ENCODE measurements at places on chromosomes 16 and 17.

DNA sequence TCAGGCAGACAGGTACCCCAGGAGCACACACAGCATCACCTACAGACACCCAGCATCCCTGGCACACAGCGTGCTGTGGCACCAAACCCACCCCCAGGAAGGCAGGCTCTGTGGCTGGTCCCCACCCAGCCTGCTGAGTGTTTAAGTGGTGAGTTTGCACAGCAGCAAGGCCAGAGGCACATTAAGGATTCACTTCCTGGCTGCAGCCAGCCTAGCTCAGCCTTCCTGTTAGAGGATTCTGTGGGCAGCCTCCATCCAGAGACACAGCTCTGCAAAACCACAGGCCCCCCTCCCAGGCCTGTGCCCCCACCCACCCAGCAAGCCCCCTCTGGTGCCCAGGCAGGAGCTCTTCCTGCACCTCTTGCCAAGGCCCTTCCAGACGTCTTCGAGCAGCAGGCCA lies 36.1 kb upstream of the PHB1 start:
- DNase-seq, result peak; percentile 53

DNA sequence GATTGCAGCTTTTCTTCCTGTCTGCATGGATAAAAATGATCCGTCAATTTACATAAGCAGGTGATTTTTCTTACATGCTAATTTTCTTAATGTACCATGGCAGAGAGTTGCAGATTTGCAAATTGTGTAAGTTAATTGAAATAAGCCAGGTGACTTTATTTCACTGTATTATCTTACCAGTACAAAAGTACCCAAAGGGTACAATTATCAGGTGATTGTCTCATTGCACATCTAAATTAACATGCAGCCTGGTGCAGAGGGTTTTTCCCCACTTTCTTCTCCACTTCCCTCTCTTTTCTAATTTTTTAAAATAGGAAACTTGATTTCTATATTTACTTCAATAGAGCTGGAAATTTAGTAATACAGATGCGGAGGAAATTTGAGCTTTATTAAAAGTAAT lies 11.2 kb downstream of the NLK start:
- DNase-seq, result no peak

DNA sequence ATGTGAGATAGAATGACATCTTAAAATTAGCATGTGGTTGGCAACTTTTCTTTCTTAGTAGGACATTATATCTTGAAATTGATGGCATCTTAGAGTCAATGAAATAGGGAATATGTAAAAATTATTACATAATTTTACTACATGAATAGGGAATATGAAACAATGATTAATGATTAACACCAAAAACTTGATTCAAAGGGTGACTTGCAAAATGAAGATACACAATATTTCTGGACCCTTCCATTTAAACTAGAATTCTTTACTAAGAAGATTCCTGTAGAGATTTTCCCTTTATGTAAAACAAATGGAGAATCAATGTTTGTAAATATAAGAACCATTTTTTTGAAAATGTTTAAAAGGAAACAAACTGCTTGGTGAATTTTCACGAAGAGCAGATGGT lies 3.4 kb downstream of the MRTFB start:
- DNase-seq, result no peak

DNA sequence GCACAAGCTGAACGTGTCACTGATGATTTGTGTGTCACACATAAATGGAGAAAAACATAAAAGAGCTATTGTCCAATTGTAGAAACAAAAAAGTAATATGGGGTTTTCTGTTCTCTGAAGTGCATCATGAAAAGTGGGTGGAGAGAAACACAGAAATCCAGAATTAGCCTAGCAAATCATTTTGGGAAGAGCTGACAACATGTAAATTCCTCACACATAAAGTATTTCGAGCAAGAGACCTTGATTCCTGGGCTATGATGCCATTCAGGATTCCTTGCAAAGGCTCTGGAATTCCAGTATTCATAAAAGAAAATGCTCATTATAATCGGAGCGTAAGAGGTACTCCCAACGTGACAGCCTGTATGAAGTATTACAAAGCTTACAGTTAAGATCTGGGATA lies 1.1 kb downstream of the DCUN1D3 start:
- peak; percentile 88 for DNase-seq

GRCh38 chr17:17999364-18000029 lies 26.8 kb downstream of the DRC3 start:
- DNase-seq, result peak; percentile 27

DNA sequence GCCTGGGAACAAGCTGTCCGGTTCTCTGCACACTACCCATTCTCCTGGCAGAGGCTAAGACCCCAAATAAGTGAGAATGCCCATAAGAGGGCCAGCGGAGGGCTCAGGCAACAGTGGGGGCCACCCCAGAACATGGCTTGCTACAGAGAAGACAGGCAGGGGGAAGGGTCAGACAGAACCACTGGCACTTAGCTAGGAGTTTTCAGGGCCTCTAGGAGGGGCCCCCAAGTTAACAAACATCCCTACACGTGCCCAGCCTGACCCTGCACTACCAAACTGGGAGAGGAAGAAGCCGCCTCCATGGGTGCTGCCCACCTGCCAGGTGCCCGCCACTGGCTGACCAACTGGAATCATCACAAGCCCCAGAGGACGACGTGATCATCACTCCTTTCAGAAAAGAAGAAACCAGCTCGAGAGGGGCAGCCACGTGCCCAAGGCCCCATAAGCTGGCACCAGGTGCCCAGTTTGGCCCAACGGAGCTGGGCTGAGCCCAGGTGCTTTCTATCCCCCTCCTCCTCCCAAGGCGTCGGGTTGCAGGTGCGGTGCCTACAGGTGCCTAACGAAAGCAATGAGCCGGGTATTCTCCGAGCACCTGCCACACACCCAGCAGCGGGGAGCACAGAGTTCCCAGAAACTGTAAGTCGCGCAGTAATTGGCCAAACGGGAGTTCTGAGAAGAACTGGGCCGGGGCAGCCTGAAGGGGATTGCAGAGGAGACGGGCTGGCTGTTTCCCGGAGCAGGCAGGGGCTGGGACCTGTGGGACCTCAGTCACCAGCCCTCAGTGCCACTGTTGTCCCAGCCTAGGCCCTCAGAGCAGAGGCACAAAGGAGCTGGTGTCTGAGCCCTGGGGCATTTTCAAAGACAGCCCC lies 13.2 kb downstream of the RPH3AL start:
- no peak for DNase-seq

DNA sequence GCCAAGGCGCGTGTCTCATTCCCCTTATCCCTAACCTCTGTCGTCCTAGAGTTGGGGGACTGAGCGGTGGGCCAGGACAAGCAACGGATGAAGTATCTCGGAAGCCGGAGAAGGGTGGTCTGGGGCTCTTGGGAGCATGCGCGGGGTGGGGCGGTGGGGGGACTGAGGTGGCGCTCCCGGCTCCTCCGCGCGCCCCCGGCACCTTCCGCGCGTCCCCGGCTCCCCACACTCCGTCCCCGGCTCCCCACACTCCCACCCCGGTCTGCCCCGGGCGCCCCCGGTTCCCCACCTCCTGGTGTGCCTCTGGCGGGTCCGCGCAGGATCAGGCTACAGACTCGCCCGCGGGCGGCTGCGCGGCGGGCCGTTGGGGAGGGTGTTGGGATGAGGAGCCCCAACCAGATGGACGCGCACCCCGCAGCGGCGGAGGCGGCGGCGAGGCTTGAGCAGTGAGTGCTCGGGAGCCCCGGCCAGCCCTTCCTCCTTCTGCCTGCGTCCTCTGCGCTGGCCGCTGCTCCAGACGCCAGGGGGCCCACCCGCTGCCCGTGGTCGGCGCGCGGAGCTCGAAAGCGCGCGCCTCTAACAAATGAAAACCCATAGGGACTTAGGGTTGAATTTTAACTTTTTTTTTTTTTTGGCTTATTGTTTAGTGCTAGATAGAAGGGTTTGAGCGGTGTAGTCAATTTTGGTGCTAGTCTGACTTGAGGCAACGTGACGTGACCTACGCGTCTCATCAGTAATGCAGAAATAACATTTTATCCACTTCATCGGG lies 5.6 kb upstream of the CRYM start:
- DNase-seq, result peak; percentile 37

DNA sequence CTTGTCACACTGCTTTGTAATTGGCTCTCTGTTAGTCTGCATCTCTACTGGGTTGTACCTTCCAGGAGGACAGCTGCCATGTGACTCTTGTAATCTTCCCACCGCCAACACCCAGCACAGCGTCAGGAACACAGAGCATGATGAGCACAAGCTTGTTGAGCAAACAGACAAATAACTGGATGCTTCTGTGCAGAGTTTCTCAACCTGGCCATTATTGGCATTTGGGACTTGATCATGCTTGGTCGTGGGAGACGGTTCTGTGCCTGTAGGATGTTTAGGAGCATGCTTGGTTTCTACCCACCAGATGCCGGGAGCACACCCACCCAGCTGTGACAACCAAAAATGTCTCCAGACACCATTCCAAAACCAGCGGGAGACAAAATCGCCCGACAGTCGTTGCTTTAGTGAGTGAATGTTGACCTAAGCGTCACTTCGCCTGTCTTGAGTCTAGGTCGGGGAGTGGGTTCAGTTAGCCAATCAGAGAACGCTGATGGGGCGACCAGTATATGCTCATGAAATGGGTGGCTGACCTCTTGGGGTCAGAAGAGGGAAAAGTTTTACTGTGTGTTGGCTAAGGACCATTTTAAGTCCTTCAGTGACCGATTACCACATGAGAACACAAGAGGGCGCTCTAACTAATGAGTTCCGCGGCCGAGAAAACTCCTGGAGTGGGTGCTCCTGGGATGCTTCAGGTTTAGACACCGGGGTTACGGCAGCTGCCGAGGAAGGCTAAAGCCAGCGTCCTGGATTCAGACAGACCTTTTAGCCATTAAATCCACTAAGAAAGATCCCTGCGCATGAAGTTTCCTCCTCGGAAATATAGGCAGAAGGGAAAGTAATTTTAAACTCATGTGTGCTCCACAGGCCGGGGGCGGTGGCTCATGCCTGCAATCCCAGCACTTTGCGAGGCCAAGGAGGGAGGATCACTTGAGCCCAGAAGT lies 57.8 kb upstream of the TEX2 start:
- DNase-seq, result peak; percentile 70

DNA sequence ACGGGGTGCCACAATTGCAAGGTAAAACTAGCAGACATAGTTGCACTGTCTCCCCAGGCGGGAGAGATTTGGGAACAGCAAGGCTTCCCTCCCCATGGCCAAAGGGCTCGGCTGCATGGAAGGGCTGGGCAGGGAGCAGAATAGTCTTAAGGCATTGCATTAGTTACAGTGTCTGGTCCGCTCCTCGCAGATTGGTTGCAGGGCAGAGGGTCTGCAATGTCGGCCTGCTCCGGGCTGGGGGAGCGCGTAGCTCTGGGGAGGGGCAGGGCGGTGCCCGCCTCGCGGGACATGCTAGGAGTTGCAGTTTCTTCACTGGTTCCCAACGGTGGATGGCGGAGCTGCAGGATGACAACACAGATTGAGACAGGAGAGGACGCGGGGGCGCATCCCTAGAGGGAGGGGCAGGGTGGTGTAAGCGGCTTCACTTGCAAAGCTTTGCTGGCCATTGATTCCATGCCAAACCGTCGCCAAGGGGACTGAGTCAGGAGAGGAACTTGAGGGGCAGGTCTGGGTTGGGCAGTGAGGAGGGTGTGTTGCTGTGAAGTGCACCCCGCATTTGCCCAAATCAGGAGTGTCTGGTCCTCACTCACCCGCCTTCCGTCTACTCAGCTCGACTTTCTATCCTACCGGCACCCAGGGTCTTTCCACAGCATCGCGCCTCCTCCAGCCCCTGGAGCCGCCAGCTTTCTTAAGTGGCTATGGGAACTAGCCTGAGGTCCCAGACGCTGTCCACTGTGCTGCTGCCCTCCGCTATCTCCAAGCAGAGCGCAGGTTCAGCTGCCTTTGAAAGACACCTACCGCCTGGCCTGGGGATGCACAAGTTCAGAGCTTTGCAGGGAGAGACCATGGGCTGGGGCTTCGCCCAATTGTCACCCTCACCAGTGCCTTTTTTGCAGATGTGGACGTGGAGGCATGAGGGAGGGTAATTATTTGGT lies 1748.9 kb downstream of the TP53TG3F start:
- DNase-seq, result no peak

DNA sequence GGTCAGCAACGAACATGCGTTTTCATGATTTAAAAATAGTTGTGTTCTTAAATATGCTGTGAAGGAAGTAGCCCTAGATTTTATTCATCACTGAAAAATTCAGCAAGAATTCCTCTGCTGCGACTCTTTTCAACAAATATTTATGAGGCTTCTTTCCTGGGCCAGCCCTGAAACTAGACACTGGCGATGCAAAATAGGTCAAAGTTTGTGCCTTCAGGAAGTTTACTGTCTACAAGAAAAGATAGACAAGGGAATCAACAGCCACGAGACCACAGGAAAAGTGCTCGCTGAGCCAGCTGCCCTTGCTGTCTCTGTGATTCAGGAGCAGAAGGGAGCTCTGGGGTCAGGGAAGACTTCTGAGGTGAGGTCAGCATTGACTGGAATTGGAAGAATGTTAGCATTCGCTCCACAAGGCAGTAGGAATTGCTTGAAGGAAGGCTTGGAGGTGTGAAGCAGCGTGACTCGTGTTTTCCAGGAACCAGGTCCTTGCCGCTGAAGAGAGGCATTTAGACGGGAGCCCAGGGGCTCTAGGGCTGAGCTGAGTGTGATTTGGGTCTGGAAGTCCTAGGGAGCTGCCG lies 1.9 kb upstream of the RPL26 start:
- peak; percentile 95 for DNase-seq

DNA sequence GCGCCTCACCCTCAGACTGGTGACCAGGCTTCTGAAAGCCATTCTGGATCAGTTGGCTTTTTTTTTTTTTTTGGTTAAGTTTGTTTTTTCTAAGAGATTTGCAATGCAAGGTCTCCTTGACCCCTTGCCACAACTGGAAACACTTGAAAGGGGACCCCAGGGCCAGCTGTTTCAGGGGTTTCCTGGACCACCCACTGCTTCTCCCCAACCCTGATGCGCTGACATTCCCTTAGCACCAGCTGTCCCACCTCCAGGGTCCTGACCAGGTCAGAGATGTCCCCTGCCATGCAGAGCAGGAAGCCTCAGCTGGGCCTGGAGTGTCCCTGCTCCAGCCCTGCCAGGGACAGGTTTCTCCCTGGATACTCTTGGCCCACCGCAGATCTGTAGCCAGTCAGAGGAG lies 8.1 kb upstream of the MRPL58 start:
- DNase-seq, result no peak

GRCh38 chr17:57186226-57187019 lies 69.9 kb upstream of the MSI2 start:
- no peak for DNase-seq

DNA sequence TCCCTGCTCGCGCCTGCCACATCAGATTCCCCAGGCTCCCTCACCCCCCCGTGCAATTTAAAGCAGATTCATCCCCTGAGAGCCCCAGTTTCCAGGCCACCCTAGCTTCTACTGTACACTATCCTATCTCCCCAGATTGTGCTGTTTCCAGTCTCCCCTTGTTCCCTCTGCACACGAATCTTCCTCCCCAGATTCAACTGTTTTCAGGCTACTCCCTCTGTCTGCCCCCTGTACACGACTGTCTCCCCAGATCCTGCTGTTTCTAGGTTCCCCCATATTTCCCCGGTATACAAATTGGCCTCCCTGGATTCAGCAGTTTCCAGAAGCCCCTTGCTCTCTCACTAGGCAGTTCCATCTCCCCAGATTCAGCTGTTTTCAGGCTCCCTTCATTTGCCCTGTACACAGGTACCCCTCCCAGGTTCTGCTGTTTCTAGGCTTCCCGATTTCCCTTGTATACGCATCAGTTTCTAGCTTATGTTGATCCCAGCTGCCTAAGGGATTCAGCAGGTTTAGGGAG lies 22.9 kb downstream of the COPZ2 start:
- no peak for DNase-seq

- peak; percentile 31 for DNase-seq
These were observed 82.0 kb upstream of the PLCG2 start for GRCh38 chr16:81696961-81697615.

- no peak for DNase-seq
These were observed 45.5 kb downstream of the ZZEF1 start for GRCh38 chr17:4097165-4097960.

All from fibroblast of skin of right quadriceps (primary cell).